ENCODE measurements at places on chromosomes 5 and 9.

DNA sequence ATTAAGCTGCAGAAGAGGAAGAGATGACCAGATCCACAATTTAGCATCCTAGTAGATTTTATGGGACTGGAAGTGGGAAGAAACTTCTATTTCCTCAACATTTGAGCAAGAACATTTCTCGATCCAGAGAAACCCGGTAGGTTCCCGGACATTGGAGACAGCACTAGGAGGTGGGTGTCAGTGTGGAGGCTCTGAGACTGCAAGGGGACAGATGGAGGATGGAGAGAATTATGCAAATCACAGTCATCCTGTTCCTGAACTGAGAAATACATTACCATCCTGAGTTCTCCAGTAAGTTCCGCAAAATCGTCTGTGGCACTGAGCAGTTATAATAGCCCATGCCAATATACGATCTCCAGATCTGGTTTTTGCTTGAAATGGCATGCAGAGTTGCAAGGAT is 25.6 kb downstream of the GLDC start:
- no peak for DNase-seq

DNA sequence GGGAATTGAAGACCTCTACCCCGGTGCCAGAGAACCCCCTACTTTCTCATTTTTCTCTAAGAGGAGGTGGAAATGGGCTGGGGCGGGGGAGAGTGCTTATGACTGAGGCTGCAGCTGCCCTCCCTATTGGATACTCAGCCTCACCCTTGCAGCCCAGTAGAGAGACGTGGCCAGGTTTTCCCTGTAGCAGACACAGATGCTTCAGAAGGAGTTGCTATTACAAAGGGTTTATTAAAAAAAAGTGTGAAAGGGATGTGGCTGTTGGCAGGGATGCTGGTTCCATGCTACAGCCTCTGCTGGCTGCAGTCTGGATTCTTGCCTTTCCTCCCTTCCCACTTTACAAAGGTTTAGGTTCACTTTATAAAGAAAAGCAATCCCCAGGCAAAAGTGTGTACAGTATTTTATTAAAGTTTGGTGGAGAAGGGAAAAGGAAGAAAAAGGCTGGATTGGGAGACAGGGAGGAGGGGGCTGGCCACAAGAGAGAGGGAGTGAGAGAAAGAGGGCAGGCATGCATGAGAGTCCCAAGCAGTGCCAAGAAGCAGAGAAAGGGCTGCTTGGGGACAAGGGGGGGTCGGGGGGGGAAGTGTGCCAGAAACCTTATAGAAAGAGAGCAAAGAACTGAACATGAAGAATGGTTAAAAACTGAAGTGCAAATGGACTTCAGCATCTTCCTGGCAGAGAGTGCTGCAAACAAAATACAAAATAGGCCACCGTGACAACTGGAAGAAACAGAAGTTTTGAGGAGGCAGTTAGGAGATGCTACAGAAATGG is 29.5 kb upstream of the NFIB start:
- DNase-seq: no peak

DNA sequence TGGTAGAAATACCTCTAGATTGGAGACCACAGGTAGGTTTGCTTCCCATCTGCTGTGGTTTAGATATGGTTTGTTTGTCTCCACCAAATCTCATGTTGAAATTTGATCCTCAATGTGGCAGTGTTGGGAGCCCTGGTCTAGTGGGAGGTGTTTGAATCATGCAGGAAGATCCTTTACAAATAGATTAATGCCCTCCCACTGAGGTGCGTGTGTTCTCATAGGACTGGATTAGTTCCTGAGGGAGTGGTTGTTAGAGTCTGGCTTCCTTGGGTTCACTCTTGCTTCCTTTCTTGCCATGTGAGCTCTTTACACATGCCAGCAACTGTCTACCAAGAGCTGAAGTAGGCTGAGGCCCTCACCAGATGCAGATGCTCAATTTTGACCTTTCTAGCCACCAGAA is 391.1 kb upstream of the GRIA1 start:
- no peak for DNase-seq

GRCh38 chr5:3593771-3594509 is 1.7 kb upstream of the IRX1 start:
- no peak for DNase-seq

- no peak for DNase-seq
Measured at GRCh38 chr9:129109952-129110739, 447 bp downstream of the CRAT start.

DNA sequence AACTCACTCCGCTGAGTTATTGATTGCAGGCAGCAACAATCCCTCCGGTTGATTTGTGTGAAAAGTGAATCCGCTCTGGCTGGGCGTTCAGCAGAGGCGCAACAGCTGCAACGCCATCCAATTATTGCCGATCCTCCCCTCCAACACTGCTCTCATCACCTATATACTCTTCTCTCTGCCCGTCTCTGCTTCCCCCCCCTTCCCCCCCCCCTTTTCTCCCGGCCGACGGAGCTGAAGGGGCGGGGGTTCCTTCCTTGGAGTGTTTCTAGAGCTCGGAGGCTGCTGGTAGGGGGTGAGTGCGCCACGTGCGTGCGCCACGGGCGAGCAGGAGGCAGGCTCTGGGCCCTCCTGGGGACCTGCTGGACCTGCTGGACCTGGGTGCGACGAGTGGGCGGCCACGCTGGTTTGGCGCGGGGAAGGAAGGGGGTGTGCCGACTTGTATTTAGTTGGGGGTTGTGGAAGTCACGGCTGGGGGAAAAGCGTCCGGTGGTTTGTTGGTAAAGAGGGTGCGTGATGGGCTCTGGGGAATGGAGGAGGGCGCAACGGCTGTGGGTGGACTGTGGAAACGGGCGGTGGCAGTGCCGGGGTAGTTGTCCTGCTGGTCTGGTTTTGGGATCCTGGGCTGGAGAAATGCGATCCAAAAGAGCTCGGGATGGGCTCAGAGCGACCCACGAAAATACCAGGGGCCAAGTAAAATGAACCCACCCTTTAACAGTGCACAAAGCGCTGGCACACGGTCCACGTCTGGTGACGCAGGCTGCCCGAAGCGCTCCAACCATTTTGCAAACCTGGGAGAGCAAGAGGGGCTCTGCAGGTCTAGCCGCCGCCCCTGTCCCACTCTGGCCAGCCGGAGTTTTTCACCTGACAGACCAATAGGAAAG is 6.4 kb upstream of the MEF2C start:
- DNase-seq: no peak

DNA sequence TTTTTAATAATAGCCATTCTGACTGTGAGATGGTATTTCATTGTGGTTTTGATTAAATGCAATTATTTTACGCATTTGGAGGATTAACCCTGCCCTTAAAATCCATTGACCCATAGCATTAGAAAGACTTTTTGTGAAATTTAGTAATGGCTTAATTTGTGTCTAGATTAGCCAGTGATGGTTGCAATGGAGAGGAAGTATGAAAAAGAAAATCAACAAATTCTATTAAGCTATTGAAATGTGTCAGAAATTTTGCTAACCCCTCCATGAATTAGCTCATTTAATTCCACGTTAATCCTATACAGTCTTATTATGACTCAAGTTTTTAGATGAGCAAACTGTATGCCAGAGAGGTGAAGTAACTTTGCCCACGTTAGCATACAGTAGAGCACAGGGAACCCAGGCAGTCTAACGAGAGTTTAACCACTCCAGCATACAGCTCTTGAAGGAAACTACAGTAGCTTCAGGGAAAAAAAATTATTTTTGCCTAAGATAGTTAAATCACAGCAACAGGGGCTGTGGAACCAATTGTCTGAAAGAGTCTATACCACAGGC is 158.2 kb upstream of the PPP2R2B start:
- DNase-seq: no peak

- DNase-seq: no peak
Measured at GRCh38 chr9:33931326-33931725, 114.4 kb downstream of the UBE2R2 start.

DNA sequence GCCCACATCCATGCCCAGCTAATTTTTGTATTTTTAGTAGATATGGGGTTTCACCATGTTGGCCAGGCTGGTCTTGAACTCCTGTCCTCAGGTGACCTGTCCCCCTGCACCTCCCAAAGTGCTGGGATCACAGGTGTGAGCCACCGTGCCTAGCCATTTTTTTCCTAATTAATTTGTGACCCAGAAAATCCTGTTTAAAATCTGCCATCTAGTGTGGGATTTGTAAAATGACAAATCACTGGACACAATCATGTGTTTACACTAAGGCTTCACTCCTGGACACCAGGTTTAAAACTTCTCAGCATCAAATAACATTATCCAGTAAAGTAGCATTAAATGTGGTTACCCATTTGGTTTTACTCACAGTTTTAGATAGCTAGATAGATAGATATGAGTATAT is 18.6 kb upstream of the KDM4C start:
- DNase-seq: no peak

- DNase-seq: no peak
Measured at GRCh38 chr5:126597156-126597555, 2.1 kb upstream of the ALDH7A1 start.

- no peak for DNase-seq
Measured at GRCh38 chr5:172266071-172266675, 17.4 kb downstream of the UBTD2 start.

DNA sequence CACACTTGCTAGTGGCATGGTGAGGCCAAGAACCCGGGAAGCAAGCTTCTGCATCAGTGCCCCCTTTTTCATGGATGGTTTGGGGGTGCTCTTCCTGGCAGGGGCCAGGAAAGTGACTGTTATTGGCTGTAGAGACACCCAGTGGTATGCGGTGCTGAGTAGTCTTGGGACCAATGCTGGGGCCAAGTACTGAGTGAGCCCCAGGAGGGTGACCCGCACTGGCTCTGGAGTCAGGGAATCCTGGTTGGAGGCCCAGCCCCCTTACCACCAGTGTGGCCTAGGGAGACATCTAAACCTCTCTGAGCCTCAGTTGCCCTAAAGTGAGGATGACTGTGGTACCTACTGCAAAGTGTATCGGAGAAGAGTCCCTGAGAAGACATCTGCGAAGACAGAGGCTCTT is 41.2 kb upstream of the SYNPO start:
- DNase-seq: no peak

DNA sequence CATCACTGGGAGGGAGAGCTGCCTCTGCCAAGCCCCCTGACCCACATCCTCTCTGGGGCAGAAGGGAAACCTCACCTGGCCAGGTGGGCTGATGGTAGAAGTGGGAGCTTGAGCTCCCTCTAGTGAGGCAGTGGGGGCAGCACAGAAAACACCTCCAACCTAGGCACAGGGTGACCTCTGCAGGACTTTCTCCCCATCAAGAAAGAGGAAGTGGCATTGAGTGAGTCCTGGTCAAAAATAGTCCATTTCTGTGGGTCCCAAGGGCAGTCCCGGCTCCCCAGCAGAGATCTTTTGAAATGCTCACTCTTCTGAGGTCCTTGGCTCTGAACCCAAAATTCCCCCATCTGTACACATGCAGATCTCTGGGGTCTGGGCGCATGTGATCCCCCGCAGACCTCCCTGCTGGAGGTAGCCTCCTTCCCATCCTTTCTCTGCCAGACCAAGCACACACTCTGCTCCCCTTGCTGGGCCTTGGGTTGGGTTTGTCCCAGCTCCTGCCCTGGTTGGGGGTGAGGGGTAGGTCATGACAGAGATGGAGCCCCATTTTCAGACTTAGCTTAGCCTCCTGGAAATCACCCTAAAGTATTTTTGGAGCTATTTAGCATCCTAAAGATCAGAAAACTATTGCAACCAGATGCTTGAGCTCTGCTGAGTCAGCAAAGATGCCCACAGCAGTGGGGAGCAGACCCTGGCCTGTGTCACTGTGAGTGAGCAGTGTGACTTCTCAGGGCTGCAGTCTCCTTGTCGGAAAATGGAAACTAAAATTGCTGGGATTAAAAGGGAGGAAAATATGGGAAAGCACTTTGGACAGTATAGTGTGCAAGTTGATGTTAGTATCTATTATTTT is 41.6 kb upstream of the LCP2 start:
- DNase-seq: peak; percentile 54

DNA sequence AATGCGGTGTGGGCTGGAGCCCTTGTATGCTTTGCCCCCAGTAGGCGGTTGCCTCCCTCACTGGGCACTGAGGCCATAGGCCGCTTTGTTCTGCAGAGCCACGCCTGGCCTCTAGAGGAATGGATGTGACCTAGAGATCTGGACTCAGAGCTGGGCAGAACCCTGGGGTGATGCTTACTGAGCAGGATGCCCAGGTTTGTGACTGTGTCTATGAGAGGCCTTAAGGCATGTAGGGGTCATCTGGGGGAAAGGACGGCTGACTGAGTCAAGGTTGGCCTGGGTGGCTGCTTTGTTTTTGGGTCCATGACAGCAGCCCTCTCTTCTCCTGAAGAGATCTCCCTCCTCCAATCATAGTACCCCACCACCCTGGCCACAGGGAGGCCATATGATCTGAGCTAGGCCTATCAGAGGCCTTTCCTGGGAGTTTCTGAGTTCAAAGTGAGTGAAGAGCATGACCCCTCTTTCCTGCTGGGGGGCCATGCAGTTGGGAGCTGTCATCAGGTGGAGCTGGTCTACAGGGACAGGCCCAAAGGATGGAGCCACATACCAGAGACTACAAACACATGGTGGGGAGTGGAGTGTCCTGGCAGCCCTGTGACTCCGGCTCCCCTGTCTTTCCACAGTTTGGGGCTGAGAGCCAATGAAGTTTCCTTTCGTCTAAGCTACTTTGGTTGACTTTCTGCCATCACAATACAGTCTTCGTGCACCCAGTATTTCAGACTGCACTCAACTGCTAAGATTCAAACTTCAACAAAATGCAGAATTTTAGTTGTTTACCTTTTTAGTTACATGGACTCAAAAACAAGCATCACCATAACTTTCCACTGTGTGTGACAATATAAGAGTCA is 165.4 kb downstream of the AUH start:
- DNase-seq: no peak

DNA sequence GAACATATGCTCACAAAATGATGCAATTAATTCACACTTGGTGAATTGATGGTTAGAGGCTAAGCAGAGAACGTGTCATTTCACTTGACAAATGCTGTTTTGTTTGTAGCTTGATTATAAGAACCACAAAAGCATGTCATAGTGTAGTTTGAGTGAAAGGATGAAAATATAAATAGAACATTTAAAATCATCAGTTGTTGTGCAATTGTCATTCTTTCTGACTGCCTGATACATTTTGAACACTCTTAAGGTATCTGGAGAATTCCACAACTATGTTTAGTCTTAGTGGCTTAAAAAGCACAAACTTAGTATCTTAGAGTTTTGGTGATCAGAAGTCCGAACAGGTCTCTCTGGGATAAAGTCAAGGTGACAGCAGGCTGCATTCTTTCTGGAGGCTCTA is 129.4 kb downstream of the BASP1 start:
- no peak for DNase-seq

- no peak for DNase-seq
Measured at GRCh38 chr5:142972064-142972570, 201.9 kb downstream of the ARHGAP26 start.

DNA sequence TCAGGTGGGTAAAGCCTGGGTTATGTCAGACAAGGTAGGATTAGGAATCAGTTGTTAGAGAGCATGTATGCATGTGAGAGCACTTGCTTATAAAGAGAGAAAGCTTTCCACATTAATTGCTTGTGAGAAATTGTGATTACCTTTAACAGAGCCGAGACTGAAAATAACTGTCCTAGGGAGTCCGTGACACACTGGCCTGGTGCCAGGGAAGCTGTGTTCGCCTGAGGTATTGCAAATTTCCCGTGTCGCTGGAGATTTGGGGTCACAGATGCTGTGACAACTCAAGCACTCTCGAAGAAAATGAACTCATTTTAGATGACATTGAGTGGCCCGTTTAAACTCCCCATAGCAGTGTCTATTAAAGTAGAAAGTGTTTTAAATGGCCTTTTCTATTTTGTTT is 9.6 kb downstream of the SLC1A1 start:
- no peak for DNase-seq

Data from stimulated activated CD8-positive, alpha-beta memory T cell treated with anti-CD3 and anti-CD28 coated beads, Interleukin-15, amount 100 ng/mL, for 4 hours (primary cell).